Epithelial cell of umbilical artery (primary cell): ENCODE measurements at places on chromosomes 1 and 21. TPM values are rescaled to one million over a fixed set of nuclear protein-coding genes. Genes with fewer than 3 reads are reported as not detected.

Gene TAF1A
- 7.1 and 15.5 TPM in 2 replicates for total RNA-seq

Gene VHLL
- total RNA-seq, result not detected in 2 replicates

Gene RXFP4
- total RNA-seq, result not detected in 2 replicates

Gene OR2T33
- total RNA-seq, result not detected in 2 replicates

Gene FAM229A
- 0.32 and 0.61 TPM in 2 replicates for total RNA-seq

Gene JAM2
- total RNA-seq, result 0.15 and 0.65 TPM in 2 replicates

Gene NPPB
- total RNA-seq, result not detected in 2 replicates

Gene LCE2B
- not detected in 2 replicates for total RNA-seq

Gene PRDM16
- total RNA-seq, result 1.9 and 2.7 TPM in 2 replicates

Gene NPL
- total RNA-seq, result 0.65 and 2.1 TPM in 2 replicates

Gene ADAMTS1
- 26.0 and 36.6 TPM in 2 replicates for total RNA-seq

Gene PLA2G4A
- 10.6 and 23.4 TPM in 2 replicates for total RNA-seq

Gene SIPA1L2
- 22.6 and 28.6 TPM in 2 replicates for total RNA-seq

Gene PITHD1
- total RNA-seq, result 37.7 and 44.2 TPM in 2 replicates

Gene TMEM240
- total RNA-seq, result 2.9 and 4.1 TPM in 2 replicates

Gene KLF17
- not detected in 2 replicates for total RNA-seq

Gene GBP7
- not detected in 2 replicates for total RNA-seq

Gene ZNF695
- total RNA-seq, result 1.6 and 4.0 TPM in 2 replicates

Gene MATN1
- under 0.01 TPM in 1 of 2 replicates, not detected in the other for total RNA-seq

Gene PAX7
- total RNA-seq, result not detected in 2 replicates

Gene RPL5
- total RNA-seq, result 1,075 and 1,672 TPM in 2 replicates

Gene PDZK1
- not detected in 2 replicates for total RNA-seq

Gene SEMA4A
- 0.65 and 1.8 TPM in 2 replicates for total RNA-seq

Gene KCNE2
- total RNA-seq, result not detected in 2 replicates

Gene TFF1
- total RNA-seq, result not detected in 2 replicates

Gene DENND2C
- total RNA-seq, result 0.15 and 0.65 TPM in 2 replicates

Gene TNFAIP8L2
- total RNA-seq, result not detected in 2 replicates

Gene SYT14
- 1.6 and 2.6 TPM in 2 replicates for total RNA-seq

Gene OR14K1
- not detected in 2 replicates for total RNA-seq

Gene EXTL1
- under 0.01 TPM in 1 of 2 replicates, not detected in the other for total RNA-seq

Gene ADAMTS5
- total RNA-seq, result under 0.01 TPM in 2 replicates

Gene B3GALT2
- total RNA-seq, result not detected in 2 replicates

Gene ETV3L
- not detected in 2 replicates for total RNA-seq

Gene FUBP1
- total RNA-seq, result 121 and 158 TPM in 2 replicates

Gene ST6GALNAC3
- 17.9 and 28.0 TPM in 2 replicates for total RNA-seq

Gene SELP
- 0.30 and 0.32 TPM in 2 replicates for total RNA-seq

Gene MAP3K7CL
- 3.5 and 3.6 TPM in 2 replicates for total RNA-seq

Gene SKI
- 14.0 TPM in 2 replicates for total RNA-seq

Gene SH2D2A
- 0.97 TPM in 1 of 2 replicates, not detected in the other for total RNA-seq

Gene ACTN2
- total RNA-seq, result 0.32 TPM in 1 of 2 replicates, not detected in the other
